CD4-positive, alpha-beta T cell treated with Interleukin-10 for 1 hour (primary cell): ENCODE measurements at places on chromosomes 16 and 17.

GRCh38 chr17:41026715-41027471 is at the start of gene KRTAP1-5:
TSS of gene KRTAP1-5 (minus strand) at chr17:41027208. CDS start at chr17:41027155, 53 bp downstream.
- DNase-seq = no peak

DNA sequence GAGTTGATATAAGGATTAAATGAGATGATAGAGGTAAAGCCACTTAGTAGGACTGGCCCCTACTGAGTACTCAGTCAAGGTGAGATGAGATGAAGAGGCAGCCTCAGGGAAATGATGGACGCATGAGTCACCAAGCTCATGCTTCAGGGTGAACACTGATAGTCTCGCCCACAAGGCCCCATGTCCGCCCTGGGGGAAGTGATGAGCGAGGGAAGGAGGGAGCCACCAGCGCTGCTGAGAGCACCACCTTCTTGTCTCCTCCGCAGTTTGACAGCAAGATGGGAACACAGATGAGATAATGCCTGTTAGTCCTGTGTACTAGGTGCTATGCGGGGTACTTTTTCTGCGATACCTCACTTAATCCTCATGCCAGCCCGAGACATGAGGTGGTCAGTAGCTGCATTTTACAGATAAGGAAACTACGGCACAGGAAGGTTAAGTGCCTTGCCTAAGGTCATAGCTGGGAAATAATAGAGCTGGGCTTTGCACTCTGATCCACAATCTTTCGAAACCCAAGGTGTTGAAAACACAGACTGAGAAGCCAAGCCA is 383.0 kb downstream of the CPPED1 start:
- DNase-seq = no peak

DNA sequence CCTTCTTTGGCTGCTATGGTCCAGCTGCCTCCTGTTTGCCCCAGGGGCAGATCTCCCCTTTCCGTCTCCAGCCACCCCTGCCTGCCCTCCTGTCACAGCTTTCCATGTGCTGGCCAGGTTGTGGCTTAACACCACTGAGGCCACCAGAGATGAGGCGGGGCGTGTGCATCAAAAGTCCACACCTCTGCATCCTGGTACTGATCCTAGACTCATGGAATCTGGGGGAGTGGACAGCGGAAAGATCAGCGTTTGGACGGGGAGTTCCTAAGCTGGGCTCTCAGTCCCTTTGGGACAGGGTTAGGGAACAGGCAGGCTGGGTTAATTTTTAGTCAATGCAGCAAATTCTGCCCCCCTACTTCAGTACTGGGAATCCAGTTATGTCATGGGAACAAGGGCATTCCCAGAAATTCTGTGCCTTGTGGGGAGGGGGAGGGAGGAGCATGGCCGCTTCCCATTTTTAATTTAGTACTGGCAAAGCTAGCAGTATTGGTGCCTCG is 3.9 kb downstream of the IGFBP4 start:
- DNase-seq = no peak

DNA sequence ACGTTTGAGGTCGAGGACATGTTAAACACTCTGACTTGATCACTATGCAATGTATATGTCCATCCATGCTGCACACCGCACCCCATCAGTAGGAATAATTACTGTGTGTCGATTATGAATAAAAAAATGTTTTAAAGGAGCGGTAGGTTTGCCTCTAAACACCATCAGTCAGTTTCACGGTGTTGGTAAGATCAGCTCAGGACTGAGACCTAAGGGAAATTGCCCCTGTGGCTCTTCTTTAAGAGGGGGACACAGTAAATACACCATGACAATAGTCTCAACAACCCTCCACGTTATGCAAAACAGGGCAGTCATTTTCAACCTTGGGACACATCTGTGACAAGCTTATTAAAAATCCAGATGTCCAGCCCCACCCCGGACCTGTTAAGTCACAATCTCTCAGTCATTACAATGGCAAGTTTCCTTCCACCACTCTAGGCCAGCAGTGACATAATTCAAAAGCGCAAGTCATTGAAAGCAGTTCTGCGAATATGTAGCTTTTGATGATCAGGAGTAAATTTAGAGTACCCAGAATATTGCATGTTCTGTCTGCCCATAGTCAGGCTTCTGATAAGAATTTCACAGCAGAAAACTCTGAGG is 1.2 kb downstream of the ATMIN start:
- no peak for DNase-seq

DNA sequence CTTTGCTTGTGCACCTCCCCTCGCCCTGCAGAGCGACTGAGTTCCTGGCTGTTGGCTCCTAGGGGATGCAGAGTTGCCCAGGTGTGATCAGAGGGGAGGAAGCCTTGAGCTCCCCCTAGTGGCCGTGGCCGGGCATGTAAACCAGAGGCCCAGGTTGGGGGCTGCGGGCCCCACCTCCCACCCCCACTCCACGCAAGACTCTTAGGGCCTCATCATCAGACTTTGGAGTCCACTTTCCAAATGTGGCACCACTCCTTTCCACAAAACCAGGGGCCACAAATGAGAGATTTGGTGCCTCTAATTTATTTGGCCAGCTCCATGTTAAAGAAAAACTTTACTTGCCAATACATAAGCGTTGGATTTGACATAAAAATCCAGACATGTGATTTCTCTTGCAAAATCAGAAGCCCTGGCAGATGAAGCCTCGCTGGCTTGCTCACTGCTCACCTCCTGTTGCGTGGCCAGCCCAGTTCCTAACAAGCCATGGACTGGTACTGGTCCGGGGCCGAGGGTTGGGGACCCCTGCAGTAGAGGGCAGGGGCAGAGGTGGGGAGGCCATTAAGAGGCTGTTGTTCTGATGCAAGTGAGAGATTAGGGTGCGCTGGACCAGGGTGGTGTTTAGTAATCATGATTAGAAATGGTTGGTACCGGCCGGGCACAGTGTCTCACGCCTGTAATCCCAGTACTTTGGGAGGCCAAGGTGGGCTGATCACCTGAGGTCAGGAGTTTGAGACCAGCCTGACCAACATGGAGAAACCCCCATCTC is 28.7 kb upstream of the GAS7 start:
- peak; percentile 44 for DNase-seq

DNA sequence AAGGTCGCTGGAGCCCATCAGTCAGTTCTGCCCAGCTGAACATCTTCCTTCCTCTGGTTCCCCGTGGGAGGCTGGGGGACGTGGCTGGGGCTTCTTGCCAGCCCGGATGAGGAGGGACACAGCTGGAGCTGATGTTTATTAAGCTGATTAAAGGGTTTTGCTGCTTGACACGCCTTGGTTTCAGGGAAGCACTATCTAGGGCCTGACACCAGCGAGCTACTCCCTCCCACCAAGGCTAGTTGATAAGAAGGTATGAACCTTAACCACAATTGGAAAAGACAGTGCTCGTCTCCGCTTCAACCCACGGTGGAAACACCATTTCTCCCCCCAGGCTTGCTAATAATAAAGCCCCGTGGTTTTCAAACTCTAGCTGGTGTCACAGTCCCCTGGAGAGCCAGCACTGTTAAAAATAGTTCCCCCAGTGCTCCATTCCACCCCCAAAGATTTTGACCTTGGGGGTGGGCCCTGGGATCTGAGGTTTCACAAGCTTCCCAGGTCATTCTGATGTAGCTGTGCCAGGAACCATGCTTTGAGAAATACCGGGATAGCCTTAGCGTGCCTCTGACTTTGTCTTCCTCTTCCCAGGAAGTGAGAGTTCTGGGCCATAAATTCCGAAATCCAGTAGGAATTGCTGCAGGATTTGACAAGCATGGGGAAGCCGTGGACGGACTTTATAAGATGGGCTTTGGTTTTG is 5.5 kb downstream of the DHODH start:
- no peak for DNase-seq

GRCh38 chr16:57567691-57568090 is 25.2 kb downstream of the ADGRG5 start:
- no peak for DNase-seq

DNA sequence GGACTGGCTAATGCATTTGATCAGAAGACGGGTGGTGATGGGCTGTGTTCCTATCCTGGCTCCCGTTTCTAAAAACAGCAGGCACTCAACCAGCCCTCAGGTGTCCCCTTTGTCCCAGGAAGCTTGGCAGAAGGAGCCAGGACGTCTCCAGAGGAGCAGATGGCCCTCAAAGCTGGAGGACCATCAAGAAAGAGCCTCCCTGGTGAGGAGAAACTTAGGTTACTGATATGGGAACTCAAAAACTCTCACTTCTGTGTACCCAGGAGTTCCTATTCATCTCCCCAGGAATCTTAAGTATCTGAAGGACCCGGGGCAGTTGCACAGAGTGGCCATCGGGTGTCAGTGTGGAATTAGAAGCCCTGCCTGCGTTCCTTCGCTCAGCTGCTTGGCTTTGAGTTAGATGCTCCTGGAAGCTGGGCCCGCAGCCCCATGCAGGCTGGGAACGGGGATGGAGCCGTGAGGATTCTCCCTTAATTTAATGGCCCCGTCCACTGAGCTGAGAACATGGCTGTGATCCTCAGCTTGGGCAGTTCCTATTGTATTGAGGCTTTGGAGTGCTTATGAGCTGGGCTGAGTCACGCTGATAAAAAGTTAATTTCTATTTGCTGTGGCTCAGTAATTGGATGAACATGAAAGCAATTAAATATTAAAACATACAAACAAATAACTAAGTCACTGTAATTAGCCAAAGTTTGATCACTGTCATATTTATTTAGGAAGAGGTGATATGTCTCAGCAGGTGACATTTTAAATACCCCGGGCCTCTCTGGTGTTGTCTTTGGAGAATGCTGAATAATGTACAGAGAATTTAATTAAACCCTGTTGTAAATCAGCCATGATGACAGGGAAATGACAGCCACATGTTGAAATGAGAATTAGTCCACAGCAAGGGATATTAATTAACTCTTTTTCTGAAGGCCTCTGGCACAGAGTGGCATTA is 402.1 kb downstream of the SEC14L1 start:
- peak; percentile 63 for DNase-seq

- no peak for DNase-seq
Measured at GRCh38 chr17:79377230-79377786, 233.5 kb downstream of the RBFOX3 start.

- DNase-seq = no peak
Measured at GRCh38 chr16:73233329-73233765, 185.4 kb upstream of the ZFHX3 start.

DNA sequence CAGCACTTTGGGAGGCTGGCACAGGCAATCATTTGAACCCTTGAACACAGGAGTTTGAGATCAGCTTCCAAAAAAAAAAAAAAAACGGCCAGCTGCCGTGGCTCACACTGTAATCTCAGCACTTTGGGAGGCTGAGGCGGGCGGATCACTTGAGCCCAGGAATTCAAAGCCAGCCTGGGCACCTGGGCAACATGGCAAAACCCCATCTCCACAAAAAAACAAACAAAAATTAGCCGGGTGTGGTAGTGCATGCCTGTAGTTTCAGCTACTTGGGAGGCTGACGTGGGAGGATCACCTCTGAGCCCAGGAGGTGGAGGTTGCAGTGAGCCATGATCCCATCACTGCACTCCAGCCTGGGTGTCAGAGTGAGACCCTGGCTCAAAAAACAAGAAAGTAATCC is 39.0 kb downstream of the GRB2 start:
- DNase-seq = no peak

DNA sequence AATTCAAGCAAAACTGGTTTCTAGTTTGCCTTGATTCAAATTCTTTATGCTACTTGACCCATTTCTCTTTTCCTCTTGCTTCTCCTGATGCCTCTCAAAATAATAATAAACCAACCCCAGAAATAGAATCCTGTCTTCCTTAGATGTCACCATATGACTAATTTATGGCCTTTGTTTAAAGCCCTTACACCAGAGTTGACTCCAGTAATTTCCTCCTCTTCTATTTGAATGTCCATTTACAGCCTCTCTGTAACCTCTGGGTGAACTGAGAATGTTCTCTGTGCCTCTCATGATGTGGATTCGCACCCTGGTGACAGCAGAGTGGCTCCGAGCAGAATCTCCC is 31.5 kb downstream of the ZFHX3 start:
- no peak for DNase-seq

DNA sequence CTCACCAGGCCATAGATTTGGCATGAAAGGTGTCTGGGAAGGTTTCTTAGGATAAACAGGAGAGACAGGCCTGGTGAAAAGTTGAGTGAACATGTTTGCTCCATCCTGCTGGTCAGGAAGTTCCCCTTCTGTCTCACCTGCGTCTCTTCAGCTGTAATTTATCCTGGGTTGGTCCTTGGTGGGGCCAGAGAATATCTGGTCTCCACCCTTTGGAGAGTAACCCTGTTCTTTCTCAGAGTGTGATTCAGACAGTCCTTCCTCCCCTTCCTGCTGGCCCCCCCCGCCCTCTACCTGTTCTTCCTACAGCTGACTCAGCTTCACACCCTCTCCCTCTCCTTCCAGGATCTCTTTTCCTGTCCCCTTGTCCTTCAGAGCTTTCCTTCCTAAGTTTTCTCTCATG is 17.1 kb downstream of the MINK1 start:
- no peak for DNase-seq

DNA sequence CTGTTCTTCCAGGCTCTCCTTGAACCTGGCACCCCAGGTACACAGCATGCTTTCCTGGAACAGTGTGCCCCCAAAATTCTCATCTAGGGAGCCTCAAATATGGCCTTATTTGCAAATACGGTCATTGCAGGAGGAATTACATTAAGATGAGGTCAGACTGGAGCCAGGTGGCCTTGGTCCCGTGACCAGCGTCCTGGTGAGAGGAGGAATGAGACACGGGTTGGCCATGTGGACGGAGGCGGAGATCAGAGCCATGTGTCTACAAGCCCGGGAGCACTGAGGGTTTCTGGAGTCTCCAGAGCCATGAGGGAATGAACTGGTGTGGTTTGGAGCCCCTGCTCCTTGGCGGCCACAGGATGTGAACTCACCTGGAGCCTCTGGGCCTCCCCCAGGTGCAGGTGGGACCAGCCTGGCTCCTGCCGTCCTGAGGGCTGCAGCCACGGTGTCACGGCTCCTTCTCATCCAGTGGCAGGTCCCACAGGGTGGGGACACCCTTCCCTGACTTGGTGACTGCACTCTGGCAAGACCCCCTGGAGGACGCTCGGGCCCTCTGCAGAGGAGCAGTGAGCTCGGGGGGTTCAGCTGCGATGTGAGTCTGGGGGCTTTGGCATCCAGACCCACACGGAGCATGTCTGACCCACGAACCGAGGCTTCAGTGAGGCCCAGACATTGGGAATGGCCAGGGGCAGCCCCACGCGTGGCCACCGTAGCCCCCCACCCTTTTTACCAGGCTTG is 21.8 kb upstream of the GNG13 start:
- DNase-seq = no peak
